ENCODE measurements at places on chromosomes 4 and X. TPM values are rescaled to one million over a fixed set of nuclear protein-coding genes. Genes with fewer than 3 reads are reported as not detected.

Gene DUSP9
- 87.3 TPM for total RNA-seq

Gene AFM
- total RNA-seq = 70.0 TPM

Gene TMSB15A
- 55.3 TPM for total RNA-seq

Gene EDNRA
- 35.7 TPM for total RNA-seq

Gene IL9R
- total RNA-seq = not detected

GRCh38 chr4:147360301-147360700, 120.6 kb upstream of the EDNRA start:
- no peaks in the 10 kb centered on the region for H3K36me3 ChIP-seq
- peaks cover 39% of the 10 kb centered on the region for H3K4me1 ChIP-seq
- H3K27me3 ChIP-seq = no peaks in the 10 kb centered on the region
- H3K27ac ChIP-seq = peak overlapping the region; percentile 98
- H3K4me3 ChIP-seq = no peak overlapping the region
- DNase-seq = peak; percentile 48

DNA sequence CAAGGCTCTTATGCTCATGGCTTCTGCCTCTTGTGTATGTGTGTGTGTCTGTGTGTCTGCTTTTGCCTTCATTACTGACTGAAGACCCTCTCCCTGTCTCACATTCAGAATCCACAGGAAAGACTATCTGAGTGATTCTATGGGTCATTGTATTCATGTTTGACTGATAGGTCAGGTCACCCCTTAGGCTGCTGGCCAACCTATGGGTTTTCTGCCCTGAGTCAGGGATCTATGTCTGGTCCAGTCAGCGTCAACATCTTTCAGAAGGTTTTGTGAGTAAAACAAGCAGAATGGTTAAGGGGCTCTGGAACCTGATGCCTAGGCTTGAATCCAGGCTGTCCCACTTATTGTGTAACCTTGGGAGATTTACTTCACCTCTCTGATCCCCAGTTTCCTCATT, 30.5 kb downstream of the NHSL2 start:
- H3K36me3 ChIP-seq = no peaks in the 10 kb centered on the region
- DNase-seq = no peak
- no peaks in the 10 kb centered on the region for H3K27me3 ChIP-seq
- no peak overlapping the region for H3K4me3 ChIP-seq
- H3K27ac ChIP-seq = no peak overlapping the region

DNA sequence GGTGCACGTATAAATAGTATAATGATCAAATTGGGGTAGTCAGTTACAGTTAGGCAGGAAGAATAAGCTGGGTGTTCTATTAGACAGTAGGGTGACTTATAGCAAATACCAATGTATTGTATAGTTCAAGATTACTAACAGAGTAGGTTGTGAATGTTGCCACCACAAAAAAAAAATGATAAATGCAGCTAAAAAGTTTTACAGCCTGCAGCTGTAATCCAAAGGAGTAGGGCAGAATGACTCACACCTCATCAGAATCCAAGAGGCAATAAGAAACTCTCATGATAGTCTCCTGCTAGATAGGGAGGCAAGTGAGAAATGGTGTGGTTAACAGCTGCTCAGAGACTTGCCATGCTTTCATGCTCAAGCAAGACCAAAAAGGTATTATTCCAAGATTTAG, 19.6 kb upstream of the TCEAL4 start:
- H3K27ac ChIP-seq = no peak overlapping the region
- no peaks in the 10 kb centered on the region for H3K27me3 ChIP-seq
- H3K4me3 ChIP-seq = no peak overlapping the region
- DNase-seq = peak; percentile 61
- H3K36me3 ChIP-seq = no peaks in the 10 kb centered on the region
- no peaks in the 10 kb centered on the region for H3K4me1 ChIP-seq

GRCh38 chrX:69031971-69032391, 133.3 kb downstream of the PJA1 start:
- no peak overlapping the region for H3K4me3 ChIP-seq
- peak overlapping the region; percentile 73 for H3K27ac ChIP-seq
- no peaks in the 10 kb centered on the region for H3K36me3 ChIP-seq

- H3K36me3 ChIP-seq = no peaks in the 10 kb centered on the region
- no peak for DNase-seq
- no peaks in the 10 kb centered on the region for H3K27me3 ChIP-seq
- no peaks in the 10 kb centered on the region for H3K4me1 ChIP-seq
These were observed 616.7 kb upstream of the PCDH7 start for GRCh38 chr4:30103455-30103854.

GRCh38 chr4:39441593-39441992, 17.1 kb downstream of the RPL9 start:
- peaks cover 12% of the 10 kb centered on the region for H3K4me1 ChIP-seq
- no peak overlapping the region for H3K27ac ChIP-seq
- no peaks in the 10 kb centered on the region for H3K36me3 ChIP-seq
- no peaks in the 10 kb centered on the region for H3K27me3 ChIP-seq

- H3K27ac ChIP-seq = no peak overlapping the region
- H3K27me3 ChIP-seq = no peaks in the 10 kb centered on the region
- H3K4me3 ChIP-seq = no peak overlapping the region
- H3K4me1 ChIP-seq = no peaks in the 10 kb centered on the region
- no peaks in the 10 kb centered on the region for H3K36me3 ChIP-seq
These were observed 104.1 kb downstream of the KLHL4 start for GRCh38 chrX:87621697-87622096.

GRCh38 chr4:121093261-121093660, 20.9 kb upstream of the NDNF start:
- DNase-seq = no peak
- H3K4me1 ChIP-seq = no peaks in the 10 kb centered on the region
- H3K27me3 ChIP-seq = no peaks in the 10 kb centered on the region
- H3K4me3 ChIP-seq = no peak overlapping the region
- H3K27ac ChIP-seq = no peak overlapping the region

DNA sequence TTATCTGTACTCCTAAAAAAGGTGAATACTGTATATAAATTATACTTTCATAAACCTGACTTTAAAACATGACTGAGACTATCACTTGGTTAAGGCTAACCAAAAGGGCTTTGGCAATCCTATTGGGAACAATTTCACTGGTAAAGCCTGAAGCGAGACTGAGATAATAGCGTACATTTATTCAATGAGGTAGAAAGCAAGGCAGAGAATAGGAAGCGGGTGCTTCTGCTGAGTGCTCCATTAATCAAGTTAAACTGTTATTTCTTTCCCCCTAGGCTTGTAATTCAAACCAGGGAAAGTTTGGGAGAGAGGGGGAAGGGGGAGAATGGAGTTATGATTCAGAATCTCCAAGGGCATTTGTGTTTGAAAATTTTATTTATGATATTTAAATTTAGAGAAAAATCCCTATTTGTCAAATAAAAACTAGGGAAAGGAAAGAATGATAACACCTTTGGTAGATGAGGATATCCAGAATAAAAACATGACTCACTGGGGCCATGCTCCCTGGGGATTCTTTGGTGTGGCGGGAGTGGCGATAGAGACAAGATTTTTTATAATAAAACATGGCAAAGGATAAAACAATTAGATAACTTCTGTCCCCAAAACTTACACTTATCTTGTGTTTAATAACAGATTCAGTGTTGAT, 34.6 kb upstream of the SORBS2 start:
- no peaks in the 10 kb centered on the region for H3K4me1 ChIP-seq
- H3K27ac ChIP-seq = peak overlapping the region; percentile 39
- DNase-seq = no peak
- no peaks in the 10 kb centered on the region for H3K27me3 ChIP-seq
- H3K4me3 ChIP-seq = no peak overlapping the region
- H3K36me3 ChIP-seq = no peaks in the 10 kb centered on the region

- no peaks in the 10 kb centered on the region for H3K27me3 ChIP-seq
- H3K4me1 ChIP-seq = no peaks in the 10 kb centered on the region
- H3K27ac ChIP-seq = no peak overlapping the region
- H3K36me3 ChIP-seq = no peaks in the 10 kb centered on the region
These were observed 330.2 kb downstream of the HS3ST1 start for GRCh38 chr4:11098461-11098860.

- H3K4me3 ChIP-seq = no peak overlapping the region
- no peak overlapping the region for H3K27ac ChIP-seq
- DNase-seq = no peak
- H3K4me1 ChIP-seq = peaks cover 4% of the 10 kb centered on the region
- H3K27me3 ChIP-seq = no peaks in the 10 kb centered on the region
- H3K36me3 ChIP-seq = no peaks in the 10 kb centered on the region
These were observed 5.3 kb upstream of the FHIP1A start for GRCh38 chr4:151403656-151404055.

GRCh38 chr4:157992948-157993839, 179.6 kb downstream of the GASK1B start:
- no peak for DNase-seq
- H3K36me3 ChIP-seq = no peaks in the 10 kb centered on the region
- peak overlapping the region; percentile 52 for H3K27ac ChIP-seq
- no peak overlapping the region for H3K4me3 ChIP-seq
- H3K27me3 ChIP-seq = no peaks in the 10 kb centered on the region

- no peak for DNase-seq
- H3K27me3 ChIP-seq = no peaks in the 10 kb centered on the region
- no peak overlapping the region for H3K27ac ChIP-seq
- H3K4me3 ChIP-seq = no peak overlapping the region
- no peaks in the 10 kb centered on the region for H3K4me1 ChIP-seq
These were observed 29.6 kb downstream of the C4orf54 start for GRCh38 chr4:99628040-99628439.

DNA sequence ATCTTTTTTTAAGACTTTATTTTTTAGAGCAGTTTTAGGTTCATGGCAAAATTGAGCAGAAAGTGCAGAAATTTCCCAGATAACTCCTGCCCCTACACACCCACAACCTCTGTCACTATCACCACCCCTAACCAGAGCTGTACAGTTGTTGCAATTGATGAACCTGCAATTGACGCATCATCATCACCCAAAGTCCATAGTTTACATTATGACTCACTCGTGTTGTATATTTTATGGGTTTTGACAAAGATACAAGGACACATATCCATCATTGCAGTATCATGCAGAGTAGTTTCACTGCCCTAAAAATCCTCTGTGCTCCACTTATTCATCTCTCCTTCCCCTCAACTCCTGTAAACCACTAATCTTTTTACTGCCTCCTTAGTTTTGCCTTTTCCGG, 34.5 kb upstream of the WAS start:
- no peaks in the 10 kb centered on the region for H3K27me3 ChIP-seq
- no peak overlapping the region for H3K27ac ChIP-seq
- no peaks in the 10 kb centered on the region for H3K36me3 ChIP-seq
- no peaks in the 10 kb centered on the region for H3K4me1 ChIP-seq
- no peak overlapping the region for H3K4me3 ChIP-seq

- no peaks in the 10 kb centered on the region for H3K36me3 ChIP-seq
- no peak overlapping the region for H3K27ac ChIP-seq
- no peak for DNase-seq
- no peaks in the 10 kb centered on the region for H3K4me1 ChIP-seq
- H3K27me3 ChIP-seq = no peaks in the 10 kb centered on the region
- H3K4me3 ChIP-seq = no peak overlapping the region
These were observed 81.8 kb upstream of the NDP start for GRCh38 chrX:44054863-44055601.

All from hepatocyte (in vitro differentiated cells).